Substantia nigra (tissue), 51 donors: ENCODE measurements at places on chromosomes 12 and 14.

DNA sequence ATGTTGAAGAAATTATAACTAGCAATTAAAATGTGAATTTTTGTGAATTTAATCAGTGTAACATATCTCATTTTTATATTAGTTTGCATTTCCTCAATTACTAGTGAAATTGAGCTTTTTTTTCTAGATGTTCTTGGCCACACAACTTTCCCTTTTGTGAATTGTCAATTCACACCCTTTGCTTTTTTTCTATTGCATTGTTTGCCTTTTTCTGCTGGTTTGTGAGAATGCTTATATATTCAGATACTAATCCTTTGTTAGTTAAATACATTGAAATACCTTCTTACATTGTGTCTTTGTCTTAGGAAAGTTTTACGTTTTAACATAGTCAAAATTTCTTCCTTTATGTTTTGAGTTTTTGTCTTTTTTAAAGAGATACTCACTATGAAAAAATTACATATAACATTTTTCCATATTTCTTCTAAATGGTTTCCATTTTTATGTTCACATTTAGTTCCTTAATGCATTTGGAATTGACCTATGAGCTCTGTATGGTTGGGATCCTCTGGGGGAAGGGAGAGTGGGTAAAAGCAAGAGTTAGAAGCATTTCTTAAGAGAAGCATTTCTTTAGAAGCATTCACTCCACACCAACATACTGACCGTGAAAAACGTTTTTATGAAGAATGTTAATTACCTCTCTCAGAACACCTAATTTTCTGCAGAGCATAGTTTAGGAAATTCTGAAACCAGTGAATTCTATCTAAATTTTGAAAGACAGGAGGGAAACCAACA, 126.0 kb downstream of the CAPZA3 start:
- DNase-seq = no peak

DNA sequence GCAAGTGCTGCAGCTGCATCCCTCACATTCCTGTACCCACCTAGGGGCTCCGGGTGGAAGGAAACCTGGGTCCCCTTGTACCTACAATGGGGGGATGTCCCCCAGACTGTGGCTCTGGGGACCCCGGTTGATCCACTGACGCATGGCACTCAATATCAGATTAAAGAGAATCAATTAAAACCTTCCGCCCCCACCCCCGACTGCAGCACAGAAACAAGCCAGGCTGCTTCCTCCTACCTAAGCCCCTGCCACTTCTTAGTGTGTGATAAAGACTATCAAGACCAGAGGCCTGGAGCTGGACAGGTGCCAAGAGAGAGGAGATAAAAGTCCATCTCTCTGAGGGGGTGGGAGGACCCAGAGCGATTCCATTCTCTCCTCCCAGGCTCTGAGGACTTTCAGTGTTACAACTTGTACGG, 28.2 kb upstream of the RPLP0 start:
- DNase-seq = no peak

DNA sequence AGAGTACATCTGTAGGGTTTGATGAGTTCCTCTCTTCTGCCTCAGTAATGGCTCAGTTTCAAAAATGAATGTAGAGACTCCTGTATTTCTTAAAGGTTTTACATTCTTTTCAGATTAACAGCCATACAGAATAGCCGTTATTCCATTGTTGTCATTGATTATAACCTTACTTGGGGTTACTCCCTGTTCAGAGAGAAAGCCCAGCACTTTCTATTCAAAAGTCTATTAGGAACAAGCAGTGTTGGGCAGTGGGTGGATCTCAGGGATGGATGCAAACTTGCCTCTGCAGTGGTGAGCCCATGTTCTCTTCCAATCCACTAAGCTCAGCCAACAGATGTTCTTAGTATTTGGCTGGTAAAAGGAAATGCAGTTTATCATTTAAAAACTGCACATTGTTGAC, 342.6 kb upstream of the E2F7 start:
- no peak for DNase-seq

- no peak for DNase-seq
These were observed 34.1 kb downstream of the ERH start for GRCh38 chr14:69363964-69364363.

DNA sequence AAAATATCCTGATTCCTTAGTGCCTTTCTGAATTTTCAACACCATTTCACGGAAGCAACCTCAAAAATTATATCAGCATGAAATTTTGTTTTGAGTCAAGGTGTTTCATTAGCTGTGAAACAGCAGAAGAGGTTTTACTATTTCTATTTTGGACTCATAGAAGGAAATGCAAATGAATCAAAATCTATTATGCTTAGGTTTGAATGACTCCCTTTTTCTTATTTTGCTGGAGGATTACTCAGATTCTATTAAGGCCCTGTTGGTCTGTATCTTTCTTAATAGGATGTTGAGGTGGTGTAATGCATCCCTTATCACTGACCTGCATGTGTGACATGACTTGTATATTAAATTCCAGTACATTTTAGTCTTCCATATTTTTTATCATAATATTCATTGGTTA, 165.8 kb downstream of the TMTC2 start:
- no peak for DNase-seq
